ENCODE measurements at places on chromosomes 7 and 10.

DNA sequence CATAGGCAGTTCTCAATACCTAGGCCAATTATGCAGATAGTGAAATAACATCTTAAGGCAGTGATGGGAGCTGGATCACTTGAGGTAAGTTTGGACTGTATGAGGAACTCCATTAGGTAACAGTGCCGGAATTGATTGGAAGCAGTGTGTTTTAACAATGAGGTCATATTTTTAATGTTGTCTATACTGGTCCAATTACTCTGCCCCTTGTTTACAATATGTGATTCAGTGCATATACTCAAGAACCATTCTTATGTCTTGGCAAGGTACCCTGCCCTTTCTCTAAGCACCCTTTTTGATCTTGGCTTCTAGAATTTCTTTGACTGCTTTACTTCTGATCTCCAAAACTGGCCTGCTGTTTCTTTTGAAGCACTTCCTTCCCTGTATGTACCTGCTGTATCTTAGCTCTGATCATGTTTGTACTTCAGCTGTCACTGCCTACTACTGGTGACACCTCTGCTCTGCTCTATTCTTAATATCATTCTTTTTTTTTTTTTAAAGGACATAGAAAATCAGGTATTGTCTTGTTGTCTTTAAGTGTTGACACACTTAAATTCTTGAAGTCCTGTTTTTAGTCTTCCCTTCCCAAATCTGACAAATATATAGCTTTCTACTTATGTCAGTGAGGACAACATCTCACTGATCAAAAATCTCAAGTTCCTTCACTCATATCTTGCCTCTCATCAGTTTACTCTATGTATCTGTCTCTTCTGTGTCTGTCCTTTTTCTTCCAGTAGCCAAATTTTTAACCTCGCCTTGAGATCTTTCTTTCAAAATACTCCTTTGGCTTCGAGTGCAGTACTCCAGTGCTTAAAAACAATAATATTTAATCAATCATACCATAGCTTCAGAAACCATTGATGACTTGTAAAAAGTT, 46.4 kb upstream of the RPA3 start:
- DNase-seq, result no peak

- DNase-seq, result no peak
Measured at GRCh38 chr10:62047228-62047892, 145.9 kb downstream of the ARID5B start.

GRCh38 chr7:27677912-27678612, 15.4 kb upstream of the HIBADH start:
- DNase-seq, result no peak

DNA sequence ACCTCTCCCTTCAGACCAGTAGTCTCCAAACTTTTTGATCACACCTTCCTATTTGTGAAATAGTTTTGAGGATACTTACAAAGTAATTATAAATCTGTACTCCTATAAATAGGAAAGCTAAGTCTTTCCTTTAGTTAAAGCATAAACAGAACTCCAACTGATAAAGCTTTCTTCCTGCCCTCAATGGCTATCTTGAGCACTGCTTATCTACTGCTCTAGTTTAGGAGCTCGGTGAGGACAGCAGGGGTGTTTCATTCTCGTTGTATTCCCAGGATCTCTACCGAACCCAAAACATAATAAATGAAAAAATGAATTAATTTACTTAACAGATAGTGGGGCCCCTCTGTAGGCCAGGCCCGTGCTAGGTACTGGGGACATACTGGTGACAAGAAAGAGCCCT, 17.7 kb downstream of the SORBS1 start:
- no peak for DNase-seq

- no peak for DNase-seq
Measured at GRCh38 chr10:69075431-69075830, 12.5 kb upstream of the SRGN start.

- DNase-seq, result no peak
Measured at GRCh38 chr7:40682696-40683095, 547.9 kb downstream of the SUGCT start.

DNA sequence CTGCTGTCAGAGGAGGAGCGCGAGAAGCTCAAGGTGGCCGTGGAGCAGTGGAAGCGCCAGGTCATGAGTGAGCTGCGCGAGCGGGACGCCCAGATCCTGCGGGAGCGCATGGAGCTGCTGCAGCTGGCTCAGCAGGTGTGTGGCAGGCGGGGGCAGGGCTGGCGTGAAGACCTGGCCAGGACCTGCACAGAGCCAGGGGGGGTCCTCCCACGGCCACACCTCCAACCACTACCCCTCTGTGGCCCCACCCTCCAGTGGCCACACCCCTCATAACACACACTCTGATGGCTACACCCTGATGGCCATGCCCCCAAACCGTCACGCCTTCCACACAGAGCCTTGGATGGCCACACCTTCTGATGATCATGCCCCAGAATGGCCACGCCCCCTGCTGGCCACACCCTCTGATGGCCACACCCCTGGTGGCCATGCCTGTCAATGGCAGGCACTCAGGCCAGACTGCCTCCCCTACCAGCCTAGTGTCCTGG, 23.4 kb upstream of the DPYSL4 start:
- DNase-seq, result peak; percentile 89

DNA sequence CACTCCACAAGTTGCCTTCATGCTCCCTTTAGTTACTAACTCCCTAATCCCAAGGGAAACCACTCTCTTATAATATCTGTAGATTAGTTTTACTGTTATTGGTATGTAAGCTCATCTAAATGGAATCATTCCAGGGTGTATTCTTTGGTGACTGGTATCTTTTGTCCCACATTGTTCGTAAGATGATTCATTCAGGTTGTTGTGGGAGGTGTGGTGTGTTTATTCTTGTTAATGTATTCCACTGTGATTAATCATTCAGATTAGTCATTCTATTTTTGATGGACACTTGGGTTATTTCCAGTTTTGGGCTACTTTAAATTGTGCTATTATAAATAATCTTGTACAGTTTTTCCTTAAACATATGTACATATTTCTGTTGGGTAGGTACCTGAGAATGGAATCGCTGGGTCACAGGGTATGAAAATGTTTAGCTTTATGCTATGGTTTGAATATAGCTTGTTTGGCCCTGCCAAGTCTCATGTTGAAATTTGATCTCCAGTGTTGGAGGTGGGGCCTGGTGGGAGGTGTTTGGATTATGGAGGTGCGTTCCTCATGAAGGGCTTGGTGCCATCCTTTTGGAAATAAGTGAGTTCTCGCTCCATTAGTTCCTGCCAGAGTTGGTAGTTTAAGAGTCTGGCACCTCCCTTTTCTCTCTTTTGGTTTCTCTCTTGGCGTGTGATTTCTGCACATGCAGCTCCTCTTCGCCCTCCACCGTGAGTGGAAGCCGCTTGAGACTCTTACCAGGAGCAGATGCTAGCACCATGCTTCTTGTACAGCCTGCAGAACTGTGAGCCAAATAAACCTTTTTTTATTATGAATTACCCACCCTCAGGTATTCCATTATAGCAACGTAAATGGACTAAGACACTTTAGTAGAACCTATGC, 13.8 kb downstream of the BTRC start:
- no peak for DNase-seq

Data from NCI-H526 (cell line).